Glomerular endothelial cell (primary cell): ENCODE measurements at places on chromosomes 1 and 21. TPM values are rescaled to one million over a fixed set of nuclear protein-coding genes. Genes with fewer than 3 reads are reported as not detected.

Gene CDK18
- total RNA-seq, result 0.18 and 9.7 TPM in 2 replicates

Gene NTNG1
- total RNA-seq, result 25.8 and 42.3 TPM in 2 replicates

Gene RBBP4
- total RNA-seq, result 146 and 182 TPM in 2 replicates

Gene ATP1A4
- total RNA-seq, result not detected in 2 replicates

Gene ALDH4A1
- total RNA-seq, result 14.8 and 28.0 TPM in 2 replicates

Gene AMY1A
- not detected in 2 replicates for total RNA-seq

Gene FABP3
- total RNA-seq, result 9.3 TPM in 1 of 2 replicates, not detected in the other

Gene C1QC
- total RNA-seq, result not detected in 2 replicates

Gene NUP210L
- total RNA-seq, result not detected in 2 replicates

Gene ROR1
- total RNA-seq, result 20.7 and 28.5 TPM in 2 replicates

Gene STPG1
- total RNA-seq, result 3.7 and 6.7 TPM in 2 replicates

Gene ACTN2
- not detected in 2 replicates for total RNA-seq

Gene PROK1
- total RNA-seq, result not detected in 2 replicates

Gene IL20
- total RNA-seq, result not detected in 2 replicates

Gene MRAP
- not detected in 2 replicates for total RNA-seq

Gene CLCA4
- total RNA-seq, result not detected in 2 replicates

Gene SPRR2A
- not detected in 2 replicates for total RNA-seq
